Peyer's patch (tissue), 4 donors: ENCODE measurements at places on chromosomes 7 and 10. TPM values are rescaled to one million over a fixed set of nuclear protein-coding genes. Genes with fewer than 3 reads are reported as not detected.

The SPDYE2 gene
- not detected for total RNA-seq

The BTBD16 gene
- total RNA-seq: not detected

The TWIST1 gene
- total RNA-seq: 1.1 TPM

The HOGA1 gene
- not detected for total RNA-seq

- DNase-seq: no peak
- no peak overlapping the region for H3K27ac ChIP-seq
- no peaks in the 10 kb centered on the region for H3K27me3 ChIP-seq
- no peak overlapping the region for H3K4me3 ChIP-seq
- no peaks in the 10 kb centered on the region for H3K36me3 ChIP-seq
These were observed 14.1 kb upstream of the TNPO3 start for GRCh38 chr7:129069021-129069420.

- DNase-seq: no peak
- H3K36me3 ChIP-seq: no peaks in the 10 kb centered on the region
- no peaks in the 10 kb centered on the region for H3K27me3 ChIP-seq
- no peaks in the 10 kb centered on the region for H3K4me1 ChIP-seq
- H3K4me3 ChIP-seq: no peak overlapping the region
These were observed 355.2 kb upstream of the LRGUK start for GRCh38 chr7:133771788-133772419.

- H3K27ac ChIP-seq: peak overlapping the region; percentile 78
- peak overlapping the region; percentile 71 for H3K4me3 ChIP-seq
- peaks cover 17% of the 10 kb centered on the region for H3K4me1 ChIP-seq
- H3K36me3 ChIP-seq: no peaks in the 10 kb centered on the region
- no peak for DNase-seq
- peaks cover 32% of the 10 kb centered on the region for H3K27me3 ChIP-seq
These were observed 2.4 kb downstream of the MKX start for GRCh38 chr10:27743012-27743876.

- no peaks in the 10 kb centered on the region for H3K36me3 ChIP-seq
- peak overlapping the region; percentile 87 for H3K27ac ChIP-seq
- DNase-seq: peak; percentile 54
- H3K27me3 ChIP-seq: no peaks in the 10 kb centered on the region
- peak overlapping the region; percentile 97 for H3K4me3 ChIP-seq
These were observed 18.6 kb downstream of the OCM2 start for GRCh38 chr7:97971120-97971989.

GRCh38 chr10:62456611-62457101 lies 82.5 kb downstream of the ZNF365 start:
- H3K27ac ChIP-seq: no peak overlapping the region
- peak; percentile 63 for DNase-seq
- H3K4me3 ChIP-seq: no peak overlapping the region
- no peaks in the 10 kb centered on the region for H3K27me3 ChIP-seq

DNA sequence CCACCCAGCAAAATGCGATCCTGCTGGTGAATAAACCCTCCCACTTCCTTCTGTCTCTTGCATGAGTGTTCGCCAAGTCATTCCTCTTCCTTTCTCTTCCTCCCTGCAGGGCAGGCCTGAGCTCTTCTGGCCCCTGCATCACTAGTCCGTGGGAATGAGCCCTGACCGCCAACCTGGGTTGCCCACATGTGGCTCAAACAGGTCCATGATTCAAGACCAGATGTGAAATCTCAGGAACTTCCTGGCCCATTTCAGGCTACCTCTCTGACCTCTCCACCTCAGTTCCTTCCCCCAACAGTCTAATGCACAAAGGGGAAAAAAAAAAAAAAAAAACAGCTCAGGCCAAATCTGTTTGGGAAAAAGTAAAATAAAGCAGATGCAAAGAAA lies 5.4 kb upstream of the YWHAG start:
- H3K4me3 ChIP-seq: no peak overlapping the region
- no peaks in the 10 kb centered on the region for H3K27me3 ChIP-seq
- H3K36me3 ChIP-seq: no peaks in the 10 kb centered on the region
- no peak for DNase-seq

- no peaks in the 10 kb centered on the region for H3K4me1 ChIP-seq
- H3K27me3 ChIP-seq: no peaks in the 10 kb centered on the region
- peak overlapping the region; percentile 92 for H3K27ac ChIP-seq
These were observed 842 bp downstream of the NMT2 start for GRCh38 chr10:15167411-15168290.

GRCh38 chr10:31004611-31005193 lies 27.0 kb downstream of the ZNF438 start:
- DNase-seq: no peak
- no peaks in the 10 kb centered on the region for H3K4me1 ChIP-seq
- no peaks in the 10 kb centered on the region for H3K36me3 ChIP-seq
- no peaks in the 10 kb centered on the region for H3K27me3 ChIP-seq

DNA sequence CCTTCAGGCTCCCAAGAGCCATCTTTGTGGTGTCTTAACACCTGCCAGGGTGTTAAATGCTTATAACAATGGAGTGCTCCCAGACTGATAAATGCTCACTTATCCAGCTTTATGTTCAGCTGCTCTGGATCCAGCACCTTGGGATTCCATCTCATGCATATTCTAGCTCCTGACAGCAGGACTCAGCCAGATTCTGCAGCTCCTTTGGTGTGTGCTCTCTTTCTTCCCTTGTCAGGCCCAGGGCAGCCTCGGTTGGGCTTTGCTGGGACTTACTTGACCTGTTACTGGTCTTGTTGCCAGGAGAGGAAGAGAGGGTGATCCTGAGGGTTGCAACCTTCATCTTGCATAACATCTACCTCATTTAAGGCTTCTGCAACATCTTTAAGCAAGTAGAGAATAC lies 59.4 kb upstream of the CCNY start:
- DNase-seq: no peak
- no peak overlapping the region for H3K4me3 ChIP-seq
- H3K36me3 ChIP-seq: no peaks in the 10 kb centered on the region
- H3K4me1 ChIP-seq: no peaks in the 10 kb centered on the region

DNA sequence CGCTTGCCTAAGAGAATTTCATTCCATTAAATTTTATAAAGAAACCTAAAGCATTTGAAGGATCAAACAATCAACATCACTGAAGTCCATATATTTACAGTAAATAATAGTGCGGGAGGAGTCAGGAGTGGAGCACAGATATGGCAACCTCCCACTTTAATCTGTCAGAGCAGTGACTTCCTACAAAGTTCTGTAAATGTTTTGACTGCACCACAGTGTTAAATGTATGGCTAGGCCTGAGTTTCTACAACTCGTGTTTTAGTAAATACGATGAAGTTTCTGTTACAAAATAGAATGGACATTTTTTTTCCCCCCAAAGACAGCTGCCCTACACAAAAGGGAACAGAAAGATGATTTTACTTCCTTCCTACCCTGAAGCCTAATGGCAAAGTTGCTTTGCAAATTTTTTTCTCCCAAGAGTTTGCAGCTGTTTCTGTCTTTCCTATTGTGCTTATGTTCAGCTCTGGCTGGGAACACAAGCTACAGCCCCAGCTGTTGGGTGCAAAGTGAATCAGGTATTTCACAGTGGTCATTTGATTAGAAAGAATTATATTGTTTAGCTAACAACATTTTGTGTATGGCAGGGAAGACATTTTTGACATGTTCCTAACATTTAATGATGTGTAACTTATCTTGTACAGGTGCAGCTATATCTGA lies 62.1 kb downstream of the MET start:
- H3K27ac ChIP-seq: no peak overlapping the region
- no peak overlapping the region for H3K4me3 ChIP-seq
- no peaks in the 10 kb centered on the region for H3K36me3 ChIP-seq
- no peaks in the 10 kb centered on the region for H3K4me1 ChIP-seq
- H3K27me3 ChIP-seq: no peaks in the 10 kb centered on the region
